CD4-positive, alpha-beta T cell treated with Interleukin-6 for 4 hours (primary cell): ENCODE measurements at places on chromosomes 6 and 20.

- DNase-seq: no peak
Observed at GRCh38 chr6:50966532-50966931, 147.9 kb downstream of the TFAP2B start.

DNA sequence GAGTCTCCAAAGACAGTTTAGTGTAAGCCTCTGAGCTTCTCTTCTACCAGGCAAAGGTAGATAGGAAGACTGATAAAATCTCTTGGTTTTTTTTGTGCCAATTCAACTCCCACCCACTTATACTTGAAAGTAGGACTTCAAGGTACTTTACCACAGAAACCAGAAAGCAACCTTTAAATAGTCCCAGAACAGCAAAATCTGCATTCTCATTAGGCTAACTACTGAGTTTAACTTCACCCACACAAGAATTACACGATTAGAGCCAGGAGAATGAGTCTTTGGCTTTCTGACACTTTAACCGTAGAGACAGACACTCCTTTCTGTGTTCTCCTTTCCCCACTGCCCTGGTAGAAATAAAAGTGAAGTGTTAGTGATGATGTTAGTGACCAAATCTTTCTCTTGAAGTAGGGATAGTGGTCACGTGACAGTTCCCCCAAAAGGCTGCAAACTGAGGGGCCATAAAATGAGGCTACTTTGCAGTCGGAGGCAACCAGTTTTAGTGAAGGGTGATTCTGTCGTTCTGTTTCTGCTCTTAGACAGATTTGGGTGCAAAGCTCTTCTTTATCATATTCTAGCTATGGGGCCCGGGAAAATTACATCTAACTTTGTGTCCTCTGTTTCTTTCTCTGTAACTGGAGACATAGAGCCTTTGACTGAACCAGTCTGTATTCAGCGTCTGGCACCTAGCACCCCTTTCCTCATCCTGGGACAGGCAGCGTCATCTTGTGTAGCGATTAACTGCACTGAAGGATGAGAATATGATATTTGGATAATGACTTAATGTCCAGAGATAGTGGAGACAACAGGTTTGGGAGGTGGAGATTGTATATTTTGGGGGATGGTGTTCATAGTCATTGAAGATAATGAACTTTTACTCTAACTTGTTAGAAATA, 206.4 kb upstream of the CITED2 start:
- no peak for DNase-seq

DNA sequence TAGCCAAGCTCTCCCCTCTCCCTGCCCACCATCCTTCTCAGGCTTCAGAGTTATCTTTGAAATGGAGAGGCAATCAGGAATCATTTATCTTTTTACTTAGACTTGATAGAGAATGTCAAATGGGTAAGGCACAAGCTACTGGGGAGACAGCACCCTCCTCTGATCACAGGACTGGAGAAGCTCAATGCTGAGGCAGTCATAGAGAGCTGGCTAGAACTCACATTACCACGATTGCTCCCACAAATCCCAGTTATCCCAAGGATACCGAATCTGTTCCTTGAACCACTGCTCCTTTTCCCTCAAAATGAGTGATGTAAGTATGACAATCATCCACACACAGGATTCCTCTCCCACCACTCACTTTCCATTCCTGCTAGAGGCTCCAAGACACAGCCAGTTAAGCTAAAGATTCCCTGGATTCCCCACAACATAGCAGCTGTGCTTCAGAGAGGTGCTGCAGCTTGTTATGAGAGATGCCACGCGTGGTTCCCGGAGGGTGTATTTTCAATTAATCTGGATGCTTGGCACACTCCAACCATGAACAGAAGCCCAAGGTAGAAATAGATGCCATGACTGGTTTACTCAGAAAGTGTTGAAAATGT, 96.2 kb upstream of the VGLL2 start:
- no peak for DNase-seq

DNA sequence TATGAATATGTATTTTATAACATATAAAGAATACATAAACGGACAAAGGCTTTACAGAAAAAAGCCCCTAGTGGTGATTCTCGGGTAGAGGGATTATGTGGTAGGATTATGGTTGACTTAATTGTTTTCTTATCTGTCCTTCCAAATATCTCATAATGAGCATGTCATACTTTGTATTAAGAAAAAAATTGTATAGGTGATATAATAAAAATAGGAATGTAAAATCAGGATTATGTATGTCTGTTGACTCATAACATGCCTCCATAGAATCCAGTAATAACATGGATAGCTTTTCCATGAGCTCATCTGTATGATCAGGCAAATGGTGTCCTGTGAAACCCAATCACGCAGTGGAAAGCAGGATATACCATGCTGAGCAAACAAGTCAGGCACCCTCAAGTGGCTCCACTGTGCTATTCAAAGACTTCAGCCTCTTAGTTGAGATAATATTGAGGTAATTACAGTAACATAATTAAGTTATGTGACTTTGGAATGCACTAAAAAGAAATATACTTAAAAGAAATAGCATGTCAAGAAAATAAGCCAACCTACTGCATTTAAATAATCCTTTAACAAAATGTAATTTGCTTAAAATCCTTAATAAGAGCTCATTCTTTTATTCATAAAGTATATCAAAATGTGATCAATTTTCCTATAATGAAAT, 39.6 kb upstream of the PRELID3B start:
- DNase-seq: no peak

GRCh38 chr20:52033313-52033712, 158.3 kb downstream of the ZFP64 start:
- no peak for DNase-seq

DNA sequence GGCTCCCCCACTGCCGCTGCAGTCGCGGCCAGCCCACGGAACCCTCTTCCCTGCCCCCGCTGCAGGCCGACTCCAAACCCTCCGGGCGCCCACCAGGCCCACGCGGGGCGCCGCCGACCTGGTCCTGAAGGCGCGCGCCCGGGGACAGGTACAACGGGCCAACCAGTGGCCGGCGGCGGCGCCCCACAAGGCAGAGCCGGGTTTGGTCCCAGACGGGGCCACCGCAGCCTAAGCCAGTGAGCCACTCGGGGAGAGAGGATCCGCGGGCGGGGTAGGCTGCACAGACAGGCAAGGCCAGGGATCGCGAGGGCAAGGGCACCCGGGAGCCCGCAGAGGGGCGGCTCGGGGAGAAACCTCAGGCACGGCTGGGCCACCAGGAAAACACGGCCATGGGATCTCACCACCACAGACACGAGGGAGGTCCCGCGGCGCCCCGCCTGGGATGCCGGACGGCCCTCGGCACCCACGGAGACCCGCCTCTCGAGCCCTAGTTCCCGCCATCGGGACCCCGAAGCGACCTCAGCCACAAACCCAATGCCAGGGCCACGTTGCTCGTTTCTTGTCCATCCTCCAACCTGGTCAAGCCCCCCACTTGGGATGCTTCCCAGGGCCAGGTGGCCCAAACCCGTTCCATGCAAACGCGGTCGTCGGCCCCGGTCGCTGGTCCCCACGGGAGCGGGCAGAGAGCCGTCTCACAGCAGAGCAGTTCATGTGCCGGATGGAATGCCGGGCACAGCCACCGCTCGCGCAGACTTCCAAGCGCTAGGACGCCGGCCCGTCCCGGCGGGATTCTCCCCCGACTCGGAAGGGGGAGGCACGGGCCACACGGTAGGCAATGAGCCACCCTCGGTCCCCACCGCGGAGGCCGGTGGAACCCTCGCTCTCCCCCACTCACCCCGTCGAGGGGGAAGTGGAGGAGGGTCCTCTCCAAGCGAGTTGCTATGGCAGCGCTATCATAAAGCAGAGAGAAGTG, 1956.6 kb upstream of the DEFB115 start:
- DNase-seq: no peak

DNA sequence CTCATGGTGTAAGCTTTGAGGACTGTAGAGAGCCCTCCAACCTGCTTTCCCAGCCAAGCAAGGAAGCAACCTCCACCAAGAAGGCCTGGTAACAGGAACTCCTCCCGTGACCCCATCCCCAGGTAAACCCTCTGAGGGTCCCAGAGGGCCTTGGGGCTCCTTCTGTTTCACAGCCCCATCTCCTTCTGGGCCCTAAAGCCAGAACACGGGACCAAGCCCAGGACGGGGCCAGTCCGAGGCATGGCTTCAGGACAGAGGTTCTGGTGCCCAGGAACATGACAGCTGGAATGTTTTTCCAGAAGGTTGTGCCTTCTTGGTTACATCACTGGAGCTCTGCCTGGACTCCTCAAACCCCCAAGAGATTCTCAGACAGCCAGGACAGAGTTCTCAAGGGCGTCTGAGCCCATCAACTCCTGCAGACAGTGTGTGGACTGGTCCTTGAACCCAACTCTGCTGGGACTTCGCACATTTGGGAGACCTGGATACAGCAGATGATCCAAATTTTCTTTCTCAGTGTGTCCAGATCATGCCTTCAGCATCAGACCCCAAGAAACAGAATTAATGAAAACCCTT, 43.1 kb downstream of the RRBP1 start:
- no peak for DNase-seq

- DNase-seq: no peak
Observed at GRCh38 chr6:56798163-56798562, 155.5 kb upstream of the DST start.

- DNase-seq: no peak
Observed at GRCh38 chr6:115753446-115753845, 307.2 kb downstream of the FRK start.

GRCh38 chr20:38844963-38845362, 39.5 kb downstream of the PPP1R16B start:
- DNase-seq: peak; percentile 43

DNA sequence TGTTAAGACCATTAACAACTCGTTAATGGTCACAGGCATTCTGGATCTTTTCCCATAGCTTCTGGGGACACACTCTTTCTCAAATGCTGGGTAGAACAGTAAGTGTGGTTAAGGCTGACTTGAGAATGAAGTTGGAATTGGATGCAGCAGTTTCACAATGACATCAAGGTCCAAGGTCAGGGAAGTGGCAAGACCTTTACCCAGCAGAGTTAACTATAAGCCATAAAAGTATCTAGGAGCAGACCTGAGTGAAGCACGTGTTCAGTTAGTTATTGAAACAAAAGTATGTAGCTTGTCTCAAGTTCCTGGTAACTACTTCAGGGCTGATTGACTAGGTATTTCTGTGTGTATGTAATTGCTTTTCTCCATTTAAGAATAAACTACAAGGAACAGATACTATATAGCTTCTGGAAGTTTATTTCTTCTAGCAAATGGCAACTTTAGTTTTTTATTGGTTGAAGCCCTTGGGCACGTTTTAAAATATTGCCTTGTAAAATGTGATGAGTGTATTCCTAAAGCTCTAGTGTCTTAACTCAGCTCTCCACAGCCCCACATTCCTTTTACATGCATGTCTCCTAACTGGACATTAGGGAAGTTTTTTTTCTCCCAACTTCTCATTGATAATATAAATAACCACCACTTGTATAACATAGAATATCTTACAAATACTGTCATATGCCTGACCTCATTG, 479.0 kb upstream of the CITED2 start:
- DNase-seq: no peak

DNA sequence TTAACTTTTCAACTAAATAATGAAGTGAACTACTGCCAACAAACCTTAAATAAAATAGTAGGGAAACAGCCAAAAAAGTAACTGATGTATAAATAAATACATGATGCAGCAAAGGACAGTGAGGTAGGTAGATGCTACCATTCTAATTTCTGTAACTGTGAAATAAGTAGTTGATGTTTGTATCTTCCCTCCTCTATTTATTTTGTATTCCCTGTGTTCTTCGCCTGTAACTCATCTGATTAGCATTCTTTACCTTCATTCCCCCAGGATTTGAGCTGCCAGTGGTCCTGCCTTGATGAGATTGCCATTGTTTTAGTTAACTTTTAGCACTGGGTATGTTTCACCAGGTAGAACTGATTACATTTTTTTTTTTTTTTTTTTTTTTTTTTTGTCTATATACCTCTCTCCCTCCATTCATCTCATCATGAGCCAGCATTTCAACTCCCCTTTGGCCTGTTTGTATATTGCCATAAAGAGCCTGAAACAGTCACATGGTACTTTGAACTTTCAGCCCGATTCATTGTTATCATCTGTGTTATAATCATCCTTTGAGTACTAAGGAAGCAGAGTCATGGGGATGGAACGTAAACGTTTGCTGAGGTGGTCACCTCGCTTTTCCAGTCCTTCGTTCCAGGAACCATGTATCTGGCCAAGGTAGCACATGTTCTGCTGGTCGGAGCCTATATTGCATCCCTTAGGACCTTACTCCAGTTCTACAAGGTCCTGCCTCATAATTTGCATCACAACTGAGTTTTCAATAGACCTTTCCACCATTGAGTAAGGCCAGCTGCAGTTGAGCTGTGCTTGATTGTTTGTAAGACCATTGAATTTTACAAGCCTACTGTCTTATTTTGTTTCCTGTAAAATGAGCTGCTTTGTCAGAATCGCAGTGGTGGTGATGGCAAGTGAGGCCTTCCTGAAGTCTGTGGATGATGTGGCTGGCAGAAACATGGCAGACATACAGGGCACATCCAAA, 107.6 kb downstream of the JAG1 start:
- DNase-seq: no peak

- DNase-seq: no peak
Observed at GRCh38 chr6:158081657-158081935, 86.5 kb downstream of the SERAC1 start.

DNA sequence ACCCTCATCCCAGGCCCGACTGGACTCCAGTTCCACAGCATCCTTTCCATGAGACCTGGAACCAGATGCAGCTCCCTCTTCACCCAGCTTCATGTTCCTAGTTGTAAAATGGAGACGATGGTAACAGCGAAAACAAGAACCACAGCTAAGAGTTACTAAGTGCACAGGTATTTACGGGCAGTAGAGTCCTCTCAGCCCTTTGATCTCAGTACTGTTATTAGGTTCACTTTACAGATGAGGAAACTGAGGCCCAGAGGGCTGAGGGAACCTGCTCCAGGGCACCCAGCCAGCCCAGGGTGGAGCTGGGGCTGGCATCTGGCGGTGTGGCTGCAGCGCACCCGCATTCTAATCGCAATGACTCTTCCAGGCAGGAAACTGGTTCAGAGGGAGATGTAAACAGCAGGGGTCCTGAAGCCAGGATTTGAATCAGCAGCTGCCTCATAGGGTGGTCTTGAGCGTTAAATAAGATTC, 858 bp downstream of the BCAS1 start:
- no peak for DNase-seq

DNA sequence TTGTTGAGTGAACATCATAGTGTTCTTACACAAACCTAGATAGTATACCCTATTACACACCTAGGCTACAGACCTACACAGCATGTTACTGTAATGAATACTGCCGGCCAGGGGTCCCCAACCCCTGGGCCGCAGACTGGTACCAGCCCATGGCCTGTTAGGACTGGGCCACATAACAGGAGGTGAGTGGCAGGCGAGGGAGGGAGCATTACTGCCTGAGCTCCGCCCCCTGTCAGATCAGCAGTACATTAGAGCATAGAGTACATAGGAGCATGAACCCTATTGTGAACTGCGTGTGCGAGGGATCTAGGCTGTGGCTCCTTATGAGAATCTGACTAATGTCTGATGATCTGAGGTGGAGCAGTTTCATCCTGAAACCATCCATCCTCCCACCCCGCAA, 126.3 kb downstream of the PRND start:
- no peak for DNase-seq

GRCh38 chr6:106360989-106361430, 493 bp downstream of the CRYBG1 start:
- DNase-seq: peak; percentile 27
